ENCODE measurements at places on chromosomes 11 and 22. TPM values are rescaled to one million over a fixed set of nuclear protein-coding genes. Genes with fewer than 3 reads are reported as not detected.

MAPK8IP1 gene
- 5.9 TPM for total RNA-seq

CRYBA4 gene
- total RNA-seq = not detected

- peak; percentile 94 for DNase-seq
These were observed 1.7 kb downstream of the ADAMTS15 start for GRCh38 chr11:130449996-130450769.

DNA sequence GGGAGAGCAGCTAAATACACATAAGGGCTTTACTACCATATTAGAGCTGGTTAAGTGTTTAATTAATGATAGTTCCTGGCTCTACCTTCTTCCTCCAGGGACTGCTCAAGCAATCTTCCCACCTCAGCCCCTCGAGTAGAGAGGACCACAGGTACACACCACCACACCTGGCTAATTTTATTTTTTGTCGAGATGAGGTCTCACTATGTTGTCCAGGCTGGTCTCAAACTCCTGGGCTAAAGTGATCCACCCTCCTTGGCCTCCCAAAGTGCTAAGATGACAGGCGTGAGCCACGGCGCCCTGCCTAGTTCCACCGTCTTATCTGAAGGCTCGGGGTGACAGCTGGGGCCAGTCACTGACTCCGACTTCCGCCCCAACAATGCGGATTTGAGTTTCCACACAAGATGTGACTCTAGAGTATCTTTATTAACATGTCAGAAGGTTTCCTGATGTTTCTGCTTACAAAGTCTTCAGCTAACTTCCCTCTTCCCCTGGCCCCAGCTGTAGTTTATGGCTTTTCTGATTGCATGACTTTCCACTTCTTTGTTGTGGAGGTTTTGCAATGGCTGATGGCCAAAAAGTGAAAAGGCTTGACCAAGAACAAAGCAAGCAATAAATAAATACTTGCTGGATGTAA lies 16.8 kb downstream of the TPST2 start:
- peak; percentile 91 for DNase-seq

DNA sequence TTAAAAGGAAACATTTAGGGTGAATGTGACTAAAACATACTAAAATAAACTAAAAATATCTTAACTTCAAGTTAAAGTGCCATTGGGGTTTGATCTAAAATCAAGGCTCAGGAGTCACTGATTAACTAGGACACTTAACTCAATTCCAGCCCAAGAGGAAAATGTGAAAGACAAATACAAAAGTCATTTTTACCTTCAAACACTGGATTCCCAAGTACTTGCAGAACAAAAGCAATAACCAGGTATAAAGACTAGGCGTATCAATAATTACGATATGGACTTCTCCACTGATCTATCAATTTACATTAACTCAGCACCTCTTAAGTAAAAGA lies 15.6 kb downstream of the ALKBH8 start:
- no peak for DNase-seq

- DNase-seq = no peak
These were observed 21.1 kb downstream of the PHLDA2 start for GRCh38 chr11:2908130-2908529.

DNA sequence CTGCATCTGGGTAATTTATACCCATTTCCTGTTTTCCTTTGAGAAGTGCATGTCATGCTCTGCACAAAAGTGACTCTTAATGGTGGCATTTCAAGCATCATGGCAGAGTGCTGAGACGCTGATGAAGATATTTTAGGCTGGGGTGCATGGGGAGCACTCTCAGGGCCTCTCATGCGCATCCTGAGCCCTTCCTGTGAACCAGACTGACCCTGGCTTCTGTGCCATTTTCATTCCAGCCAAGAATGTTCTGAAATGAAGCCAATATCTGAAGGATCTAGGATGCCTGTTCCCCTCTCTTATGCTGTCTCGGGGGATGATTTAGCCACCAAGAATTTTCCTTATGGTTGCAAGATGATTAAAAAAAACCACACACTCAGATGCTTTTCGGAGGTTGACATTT lies 61.5 kb downstream of the MIAT start:
- DNase-seq = no peak
